ENCODE measurements at places on chromosomes 5 and 9.

DNA sequence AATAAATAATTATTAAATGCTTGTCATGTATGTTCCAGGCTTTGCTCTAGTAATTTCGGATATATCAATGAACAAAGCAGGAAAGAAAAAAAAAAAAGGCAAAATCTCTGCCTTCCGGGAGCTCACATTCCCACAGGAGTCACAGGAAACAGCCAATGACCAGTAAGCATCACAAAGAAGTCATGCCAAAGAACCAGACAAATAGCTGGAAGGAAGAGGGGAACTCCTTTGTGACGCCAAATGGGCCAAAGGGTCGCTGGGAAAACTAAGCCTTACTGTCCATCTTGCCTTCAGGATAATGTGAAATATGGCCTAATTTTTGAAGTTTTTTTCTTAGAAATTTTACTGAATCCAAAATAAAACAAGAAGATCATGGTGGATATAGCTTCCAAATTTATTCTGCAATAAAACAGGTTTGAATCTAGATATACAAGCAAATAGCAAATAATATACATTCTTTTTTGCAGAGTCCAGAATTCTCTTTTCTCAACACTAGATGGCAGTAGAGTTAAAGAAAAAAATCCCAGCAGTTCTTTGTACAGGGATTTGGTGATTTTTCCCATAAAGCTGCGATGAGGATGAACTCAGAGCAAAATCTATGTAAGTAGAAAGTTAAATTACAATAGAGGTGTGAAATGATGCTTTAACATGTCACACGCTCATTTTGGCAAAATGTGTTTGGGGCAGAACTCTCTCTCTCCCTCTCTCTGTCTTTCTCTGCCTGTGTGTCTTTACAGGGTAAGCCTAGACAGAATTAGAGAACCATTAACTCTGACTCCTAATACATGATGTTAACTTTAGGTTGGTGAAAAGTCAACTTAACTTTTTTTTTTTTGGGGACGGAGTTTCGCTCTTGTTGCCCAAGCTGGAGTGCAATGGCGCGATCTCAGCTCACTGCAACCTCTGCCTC lies 60.0 kb upstream of the TUT7 start:
- no peak for DNase-seq

- no peak for DNase-seq
These were observed 29.7 kb downstream of the MEGF10 start for GRCh38 chr5:127320032-127320965.

DNA sequence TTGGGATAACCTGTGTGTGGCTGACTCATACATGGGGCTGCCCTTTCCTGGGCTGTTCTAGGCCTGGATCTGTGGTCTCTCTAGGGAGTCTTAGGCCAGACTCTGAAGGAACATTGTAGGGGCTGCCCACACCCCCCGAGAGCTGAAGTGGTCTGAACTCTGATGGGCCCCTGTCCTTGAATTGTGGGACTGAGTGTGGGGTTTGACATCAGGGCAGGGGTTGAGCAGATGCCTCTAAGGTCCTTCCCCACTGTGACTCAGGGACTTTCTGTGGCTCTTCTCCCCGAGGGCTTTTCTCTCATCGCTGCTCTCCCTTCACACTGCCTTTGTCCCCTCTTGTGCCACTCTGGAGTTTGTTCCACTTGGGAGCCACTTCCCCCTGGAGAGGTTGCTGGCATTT lies 215.0 kb downstream of the MELK start:
- DNase-seq: no peak

- DNase-seq: no peak
These were observed 301.4 kb upstream of the DAP start for GRCh38 chr5:11062397-11062796.

DNA sequence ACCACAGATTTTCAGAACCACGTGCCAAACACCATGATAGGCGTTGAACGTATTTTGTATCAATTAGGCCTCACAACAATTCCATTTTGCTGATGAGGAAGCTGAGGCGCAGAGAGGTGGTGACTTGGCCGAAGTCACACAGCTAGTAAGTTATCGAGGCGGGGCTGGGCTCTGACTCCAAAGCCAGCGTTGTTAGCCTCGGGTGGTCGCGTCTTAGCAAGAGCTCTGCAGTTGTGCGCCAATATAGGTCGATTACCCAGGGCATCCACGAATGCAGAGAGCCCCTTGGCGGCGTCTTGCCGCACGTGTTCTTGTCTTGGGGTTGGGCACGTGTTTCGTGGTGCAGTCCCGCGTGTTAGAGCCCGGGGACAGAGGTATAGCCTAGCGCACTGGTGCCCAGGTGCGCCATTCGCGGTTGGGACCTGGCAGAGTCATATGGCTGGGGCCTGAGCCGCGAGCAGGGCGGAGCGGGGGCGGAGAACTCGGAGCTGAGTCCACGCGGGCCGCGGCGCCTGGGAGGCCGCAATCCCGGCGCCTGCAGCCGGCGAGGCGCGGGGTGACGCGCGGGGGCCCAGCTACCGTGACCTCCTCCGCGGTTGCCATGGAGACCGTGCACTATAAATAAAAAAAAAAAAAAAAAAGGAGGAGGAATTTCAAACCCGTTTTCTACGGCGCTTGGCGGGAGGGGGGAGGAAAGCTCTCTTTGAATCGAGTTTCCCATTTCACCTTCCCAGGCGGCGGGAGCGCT lies 62.3 kb downstream of the CXXC5 start:
- no peak for DNase-seq

GRCh38 chr5:86879086-86879485 lies 261.3 kb downstream of the COX7C start:
- DNase-seq: no peak

Data from HFF-Myc (cell line).